ENCODE measurements at places on chromosomes 4 and X.

DNA sequence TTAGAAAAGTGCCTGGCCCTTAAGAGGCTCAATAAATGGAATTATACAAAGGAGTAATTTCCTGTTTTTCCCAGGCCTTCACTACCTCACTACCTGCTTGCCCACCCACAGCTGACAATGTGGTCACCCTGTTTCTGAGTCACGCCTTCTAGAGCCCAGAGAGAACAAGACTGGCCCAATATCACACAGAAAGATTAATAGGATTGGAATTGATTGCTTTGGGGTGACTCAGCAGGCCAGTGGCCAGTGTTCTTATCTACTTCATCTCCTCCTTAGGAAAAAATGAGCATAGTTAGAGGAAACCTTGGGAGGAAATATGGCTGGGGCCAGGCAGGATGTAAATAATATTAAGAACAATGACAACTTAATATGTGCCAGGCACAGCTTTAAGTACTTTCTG lies 4.5 kb upstream of the FGF16 start:
- DNase-seq, result peak; percentile 50

- no peak for DNase-seq
These were observed 145.9 kb downstream of the FSTL5 start for GRCh38 chr4:162017863-162018262.

GRCh38 chr4:74499986-74500781 lies 55.2 kb downstream of the AREG start:
- DNase-seq, result no peak

GRCh38 chrX:47166126-47166525 lies 21.1 kb downstream of the RBM10 start:
- no peak for DNase-seq

- no peak for DNase-seq
These were observed 257.1 kb downstream of the BANK1 start for GRCh38 chr4:102047616-102048015.

- peak; percentile 12 for DNase-seq
These were observed 35.8 kb upstream of the TMEM164 start for GRCh38 chrX:109967156-109967555.

- DNase-seq, result no peak
These were observed 19.4 kb downstream of the TAPT1 start for GRCh38 chr4:16206848-16207247.

- no peak for DNase-seq
These were observed 399.9 kb upstream of the CNKSR2 start for GRCh38 chrX:20974326-20974725.

GRCh38 chrX:85052636-85053343 lies 49.1 kb downstream of the APOOL start:
- peak; percentile 60 for DNase-seq

- no peak for DNase-seq
These were observed 7.2 kb downstream of the TIMM17B start for GRCh38 chrX:48890296-48890925.

GRCh38 chrX:40457406-40457805 lies 123.4 kb upstream of the ATP6AP2 start:
- no peak for DNase-seq

GRCh38 chrX:55142206-55142918 lies 53.5 kb downstream of the PAGE2 start:
- DNase-seq, result no peak

DNA sequence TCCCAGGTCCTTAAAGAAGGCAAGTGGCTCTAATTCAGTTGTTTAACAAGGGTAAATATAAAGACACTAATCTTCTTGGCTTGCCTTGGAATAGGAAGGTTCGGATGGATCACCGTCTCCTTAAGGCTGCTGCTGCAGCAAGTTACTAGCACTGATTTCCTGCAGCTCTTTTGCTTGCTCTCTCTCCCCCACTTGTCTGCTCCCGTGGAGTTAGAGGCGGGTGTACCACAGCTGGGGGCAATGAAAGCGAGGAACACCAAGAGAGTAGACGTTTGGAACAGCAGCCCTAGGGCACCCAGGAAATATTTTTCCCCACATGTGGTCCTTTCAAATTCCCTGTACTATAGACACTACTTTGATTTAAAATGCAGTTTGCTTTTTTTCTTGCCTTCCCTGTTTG lies 202.2 kb downstream of the SH2D1A start:
- DNase-seq, result no peak

DNA sequence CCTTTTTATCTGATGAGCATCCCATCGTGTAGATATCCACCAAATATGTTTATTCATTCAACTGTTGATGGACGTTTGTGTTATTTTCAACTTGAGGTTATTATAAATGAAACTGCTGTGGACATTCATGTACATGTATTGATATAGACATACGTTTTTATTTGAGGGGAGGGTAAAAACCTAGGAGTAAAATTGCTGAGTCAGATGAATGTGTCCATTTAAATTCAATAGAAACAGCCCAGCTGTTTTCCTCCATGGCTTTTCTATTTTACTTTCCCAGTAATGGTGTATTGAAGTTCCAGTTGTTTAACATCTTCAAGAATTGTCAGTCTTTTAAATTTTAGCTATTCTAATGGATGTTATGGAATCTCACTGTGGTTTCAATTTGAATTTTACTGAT lies 348.7 kb upstream of the GALNTL6 start:
- DNase-seq, result no peak

- DNase-seq, result no peak
These were observed 2.1 kb downstream of the SEL1L3 start for GRCh38 chr4:25860586-25861279.

- DNase-seq, result no peak
These were observed 10.3 kb downstream of the SRPX2 start for GRCh38 chrX:100654261-100654660.

- DNase-seq, result no peak
These were observed 230.8 kb upstream of the FTHL17 start for GRCh38 chrX:31302573-31303075.

DNA sequence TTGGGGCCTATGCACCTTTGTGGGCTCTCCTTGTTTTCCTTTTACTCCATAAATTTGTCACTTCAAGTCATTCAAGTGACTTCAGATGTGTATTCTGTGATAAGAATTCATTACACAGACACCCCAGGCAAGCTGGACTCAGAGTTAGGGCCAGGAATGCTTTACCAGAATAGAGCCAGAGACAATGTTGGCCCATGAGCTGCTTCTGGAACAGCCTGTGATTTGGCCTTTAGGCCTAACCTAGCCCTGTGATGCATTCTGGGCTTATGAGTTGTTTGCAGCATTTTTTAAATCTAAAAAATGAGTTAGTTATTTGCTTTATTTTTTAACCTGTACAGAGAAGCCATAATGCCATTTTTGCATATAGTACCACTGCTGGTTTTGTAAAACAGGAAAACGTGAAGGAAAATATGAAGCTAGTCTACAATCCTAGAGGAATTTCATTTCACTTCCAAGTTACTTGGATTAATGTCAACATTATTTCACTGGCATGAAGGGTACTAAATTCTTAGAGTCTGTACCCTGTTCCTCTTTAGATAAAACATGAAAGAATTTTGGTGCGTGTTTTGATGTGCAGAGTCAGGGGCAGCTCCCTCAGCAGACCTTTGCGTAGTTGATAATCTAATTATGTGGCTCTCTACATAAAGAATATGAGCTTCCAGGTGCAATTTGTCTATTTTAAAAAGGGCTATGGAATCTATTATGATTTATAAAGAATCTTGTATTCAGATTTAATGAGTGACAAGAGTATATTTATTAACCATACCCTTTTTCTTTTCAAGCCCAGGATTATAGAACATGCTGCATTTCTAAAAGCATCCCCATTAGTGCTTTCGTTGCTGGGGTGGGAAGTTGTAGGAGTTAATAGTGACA lies 84.7 kb downstream of the ARHGAP10 start:
- no peak for DNase-seq

DNA sequence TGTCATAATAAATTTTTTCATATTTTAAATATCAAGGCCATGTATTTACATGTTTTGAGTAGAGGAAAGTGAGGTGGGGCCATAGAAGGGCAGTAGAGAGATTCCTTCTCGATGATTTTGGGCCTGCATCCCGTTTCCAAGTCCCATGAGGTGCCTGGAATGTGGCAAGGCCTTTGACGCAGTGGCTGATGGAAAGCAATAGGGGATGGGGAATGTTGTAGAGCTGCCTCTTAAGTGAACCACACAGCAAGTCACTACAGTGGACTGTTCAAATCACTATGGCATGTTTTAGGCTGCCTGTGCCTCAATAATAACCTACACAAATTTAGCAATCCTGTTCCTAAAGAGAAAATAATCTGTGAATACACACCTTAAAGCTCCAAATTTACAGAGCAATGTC lies 48.3 kb downstream of the ANXA5 start:
- DNase-seq, result peak; percentile 77

GRCh38 chr4:137659431-137659830 lies 127.1 kb upstream of the PCDH18 start:
- DNase-seq, result no peak

DNA sequence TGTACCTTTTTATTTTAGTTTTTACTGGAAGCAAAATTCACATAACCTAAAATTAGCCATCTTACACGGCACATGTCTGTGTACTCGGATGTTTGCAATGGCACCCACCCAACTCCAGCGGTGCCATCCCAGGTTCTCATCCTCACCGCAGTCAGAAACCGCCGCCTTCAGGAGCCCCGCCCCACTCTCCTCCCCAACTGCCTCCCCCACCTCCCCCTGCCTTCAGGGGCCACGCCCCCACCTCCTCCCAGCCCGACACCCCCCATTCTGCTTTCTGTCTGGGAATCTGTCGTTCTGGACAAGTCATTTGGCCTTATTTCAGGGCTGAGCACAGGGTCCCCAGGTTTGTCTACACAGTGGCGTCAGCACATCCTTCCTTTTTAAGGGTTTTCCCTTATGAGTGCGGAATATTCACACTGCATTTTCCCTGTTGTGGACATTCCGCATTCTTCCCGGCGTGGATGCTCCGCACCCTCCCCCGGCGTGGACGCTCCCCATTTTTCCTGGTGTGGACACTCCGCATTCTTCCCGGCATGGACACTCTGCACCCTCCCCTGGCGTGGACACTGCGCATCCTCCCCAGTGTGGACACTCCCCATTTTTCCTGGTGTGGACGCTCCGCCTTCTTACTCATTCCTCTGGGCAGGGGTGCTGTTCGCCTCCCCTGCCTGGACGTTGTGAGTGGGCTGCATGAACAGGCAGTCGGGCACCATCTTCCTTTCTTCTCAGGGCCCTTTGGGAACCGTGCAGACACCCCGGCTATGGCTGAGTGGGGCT lies 135.4 kb upstream of the NKX1-1 start:
- DNase-seq, result no peak

GRCh38 chrX:150234126-150234525 lies 129.0 kb upstream of the MAMLD1 start:
- DNase-seq, result no peak

GRCh38 chrX:54786967-54787366 lies 11.1 kb downstream of the ITIH6 start:
- DNase-seq, result no peak

DNA sequence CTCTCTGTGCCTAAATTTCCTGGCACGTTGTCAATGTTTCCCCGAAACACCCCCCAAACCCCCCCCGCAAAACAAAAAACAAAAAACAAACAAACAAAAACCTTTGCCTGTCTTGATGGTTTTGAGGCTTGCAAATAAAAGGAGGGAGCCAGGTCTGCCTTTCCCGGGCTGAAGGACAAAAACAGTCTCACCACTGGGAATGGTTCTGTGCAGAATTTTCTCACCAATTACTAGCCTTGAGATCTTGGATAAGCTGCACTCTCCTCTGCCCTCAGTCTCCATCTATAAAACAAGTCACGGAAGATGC lies 15.5 kb downstream of the NKX3-2 start:
- no peak for DNase-seq

DNA sequence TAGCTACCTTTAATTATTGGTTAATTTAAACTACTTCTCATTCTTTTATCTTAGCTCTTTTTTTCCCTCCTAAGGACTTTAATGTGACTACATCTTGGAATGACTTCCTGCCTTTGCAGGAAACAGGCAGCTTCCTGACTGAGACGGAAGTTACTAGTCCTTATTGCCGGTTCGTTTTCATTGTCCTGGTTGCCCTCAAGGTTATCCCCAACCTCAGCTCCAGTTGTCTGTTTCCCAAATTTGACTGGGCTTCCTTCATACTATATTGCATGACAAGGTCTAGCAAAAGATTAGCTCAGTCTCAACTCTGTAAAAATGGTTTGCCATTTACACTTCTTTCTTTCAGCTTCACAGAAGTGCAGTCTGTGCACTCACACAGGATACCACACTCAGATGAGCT lies 109.9 kb upstream of the DDX53 start:
- DNase-seq, result no peak

DNA sequence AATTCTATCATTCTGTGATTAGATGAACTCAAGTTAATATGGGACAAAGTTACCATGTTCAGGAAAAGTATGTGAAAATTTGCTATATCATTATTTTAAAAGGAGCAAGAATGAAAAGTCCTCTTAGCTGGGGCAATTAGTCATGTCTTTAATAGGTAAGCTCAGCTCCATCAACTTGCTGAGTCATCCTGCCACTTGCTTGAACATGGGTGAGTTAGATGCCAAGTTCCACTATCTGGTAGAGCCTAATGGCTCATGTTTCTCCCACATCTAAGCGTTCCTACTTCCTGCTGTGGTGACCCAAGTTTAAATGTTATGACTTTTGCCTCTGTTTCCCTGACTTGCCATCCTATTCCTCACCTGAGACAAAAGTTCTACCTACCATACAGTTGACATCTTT lies 276.8 kb downstream of the ZNF674 start:
- DNase-seq, result no peak

- DNase-seq, result no peak
These were observed 228.7 kb downstream of the PRDM5 start for GRCh38 chr4:120693816-120694215.

GRCh38 chrX:154967603-154968002 lies 54.9 kb downstream of the F8 start:
- DNase-seq, result no peak

DNA sequence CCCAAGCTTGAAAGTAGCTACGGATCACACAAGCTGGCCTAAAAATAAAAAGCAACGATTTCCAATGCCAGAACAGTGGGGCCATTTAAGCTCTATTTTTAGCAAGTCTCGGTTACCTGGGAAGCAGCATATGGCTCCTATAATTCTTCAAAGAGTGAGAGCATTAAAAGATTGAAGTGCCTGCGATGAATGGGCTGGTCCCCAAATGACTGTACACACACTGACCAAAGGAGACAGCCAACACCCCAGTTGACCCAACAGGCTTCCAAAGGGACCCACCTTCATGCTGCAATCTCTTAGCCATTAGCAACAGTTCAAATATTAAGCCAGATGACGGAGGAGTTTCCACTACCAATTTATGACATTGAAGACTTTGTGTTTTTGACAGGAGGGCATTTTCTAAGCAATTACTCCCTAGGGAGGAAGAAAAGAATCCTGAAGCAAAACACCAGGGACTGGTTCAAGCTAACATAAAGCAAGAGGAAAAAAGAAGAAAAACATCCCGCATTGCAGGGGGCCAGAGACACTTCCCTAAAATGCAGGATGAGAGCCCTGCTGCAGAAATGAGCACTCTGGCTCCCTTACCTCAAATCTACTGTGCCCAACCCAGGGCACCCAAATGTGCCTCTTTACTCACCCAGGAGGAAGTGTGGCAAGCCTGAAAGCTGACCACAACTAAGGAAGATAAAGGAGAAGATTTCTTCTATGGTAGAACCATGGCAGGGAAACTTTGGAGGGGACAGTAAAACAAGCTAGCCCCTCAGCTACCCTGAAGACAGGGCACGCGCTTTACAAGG lies 21.6 kb downstream of the SH3KBP1 start:
- DNase-seq, result no peak

GRCh38 chrX:48025561-48025960 lies 18.8 kb downstream of the SPACA5 start:
- no peak for DNase-seq
